ENCODE measurements at places on chromosomes 6 and 20.

DNA sequence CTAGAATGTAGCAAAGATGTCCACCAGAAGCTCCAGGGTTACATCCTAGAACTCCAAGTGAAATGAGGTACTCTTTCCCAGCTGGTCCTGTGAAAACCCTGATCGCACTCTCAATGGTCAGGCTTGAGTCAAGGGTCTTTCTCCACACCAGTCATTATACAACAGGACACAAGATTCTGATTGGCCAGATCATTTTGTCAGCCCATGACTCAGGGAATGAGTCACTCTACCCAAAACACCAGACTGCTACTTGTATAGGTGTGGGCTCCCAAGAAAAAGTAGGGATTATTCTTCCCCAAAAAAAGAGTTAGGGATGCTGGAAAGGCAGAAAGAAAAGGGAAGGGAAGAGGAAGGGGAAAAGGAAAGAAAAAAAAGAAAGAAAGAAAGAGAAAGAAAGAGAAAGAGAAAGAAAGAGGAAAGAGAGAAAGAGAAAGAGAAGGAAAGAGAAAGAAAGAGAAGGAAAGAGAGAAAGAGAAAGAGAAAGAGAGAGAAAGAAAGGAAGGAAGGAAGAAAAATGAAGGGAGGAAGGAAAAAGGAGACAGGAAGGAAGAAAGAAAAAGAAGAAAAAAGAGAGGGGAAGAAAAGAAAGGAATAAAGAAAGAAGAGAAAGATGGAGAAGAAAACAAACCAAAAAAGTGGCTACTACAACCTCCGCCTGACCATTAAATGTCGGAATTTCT is 30.5 kb downstream of the ANKEF1 start:
- no peak for DNase-seq

GRCh38 chr20:61596687-61597330 is 344.7 kb downstream of the CDH4 start:
- no peak for DNase-seq

GRCh38 chr20:60057866-60058807 is 99.9 kb downstream of the CDH26 start:
- DNase-seq: no peak

- no peak for DNase-seq
Measured at GRCh38 chr20:34713194-34713943, 9.2 kb downstream of the TP53INP2 start.

DNA sequence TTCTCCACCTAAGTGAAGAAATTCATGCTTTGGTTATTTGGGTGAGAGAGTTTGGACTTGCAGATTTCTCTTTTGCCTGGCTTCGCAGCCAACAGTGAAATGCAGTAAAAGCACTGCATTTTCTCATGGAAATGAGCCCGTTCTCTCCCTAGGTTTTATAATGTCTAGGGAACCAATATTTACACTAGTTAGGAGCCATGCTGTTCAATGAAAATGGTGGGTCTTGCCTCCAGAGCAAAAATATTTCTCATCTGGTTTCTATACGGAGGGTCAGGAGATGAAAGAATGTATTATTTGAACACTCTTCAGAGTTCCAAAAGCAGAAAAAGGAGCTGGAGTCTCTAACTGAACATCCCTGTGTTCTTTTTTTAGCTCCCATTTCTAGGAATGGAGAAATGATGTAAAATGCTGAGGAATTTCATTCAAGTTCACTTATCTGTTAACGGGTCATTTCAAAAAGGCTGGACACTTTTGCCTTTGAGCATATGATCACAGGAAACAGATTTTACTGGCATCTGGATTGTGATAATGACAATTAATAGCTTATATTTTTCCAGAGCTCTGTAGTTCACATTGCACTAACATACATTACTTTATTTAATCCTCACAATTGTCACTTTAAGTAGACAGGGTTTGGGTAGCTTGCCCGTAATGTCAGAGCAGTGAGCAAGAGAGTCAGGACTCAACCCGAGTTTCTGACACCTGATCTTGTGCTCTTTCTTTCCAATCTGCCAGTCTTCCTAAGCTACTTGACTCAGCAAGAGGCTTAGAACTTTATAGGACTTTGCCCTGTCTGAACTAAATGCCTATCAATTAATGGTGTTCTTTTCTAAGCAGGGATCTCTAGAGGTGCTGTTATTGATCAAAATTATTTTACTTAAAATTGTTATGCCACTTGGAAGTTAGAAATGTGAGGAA is 78.0 kb downstream of the PPP1R14C start:
- no peak for DNase-seq

GRCh38 chr6:43887340-43887858 is 117.4 kb downstream of the VEGFA start:
- DNase-seq: no peak

DNA sequence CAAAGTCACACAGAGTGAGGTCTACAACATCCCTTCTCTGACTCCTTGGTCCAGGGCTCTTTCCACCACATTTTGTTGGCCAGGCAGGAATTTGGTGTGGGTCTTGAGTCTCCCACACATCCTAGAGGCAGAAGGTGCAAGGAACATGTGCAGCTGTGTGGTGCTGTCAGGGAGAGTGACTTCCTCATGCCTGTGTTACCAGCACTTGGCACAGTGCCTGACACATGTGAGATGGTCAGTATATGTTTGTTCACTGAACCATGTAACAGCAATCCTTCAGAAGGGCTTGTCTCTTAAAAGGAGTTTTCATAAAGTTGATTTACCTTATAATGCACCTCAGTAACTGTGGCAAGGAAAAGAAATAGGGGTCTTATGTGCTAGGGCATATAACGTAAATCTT is 168.5 kb downstream of the CDC5L start:
- no peak for DNase-seq

GRCh38 chr6:68951270-68951669 is 316.2 kb downstream of the ADGRB3 start:
- DNase-seq: no peak

DNA sequence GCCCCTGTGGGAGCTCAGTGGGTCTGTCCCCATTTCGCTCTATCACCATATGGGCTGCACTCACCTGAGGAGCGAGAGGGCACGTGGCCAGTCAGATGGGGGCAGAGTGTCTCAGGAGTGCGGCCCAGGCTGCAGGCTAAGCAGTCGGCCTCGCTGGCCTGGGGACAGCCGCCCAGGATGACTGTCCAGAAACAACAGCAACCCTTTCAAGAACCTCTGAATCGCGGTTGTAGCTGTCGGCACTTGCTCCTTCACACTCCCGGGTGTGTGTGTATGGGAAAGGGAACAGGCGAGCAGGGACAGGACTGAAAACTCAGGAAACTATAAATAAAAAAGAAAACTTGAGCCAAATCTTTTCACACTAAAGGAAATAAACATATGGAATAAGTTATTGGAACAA is 63.1 kb downstream of the TFAP2A start:
- no peak for DNase-seq

DNA sequence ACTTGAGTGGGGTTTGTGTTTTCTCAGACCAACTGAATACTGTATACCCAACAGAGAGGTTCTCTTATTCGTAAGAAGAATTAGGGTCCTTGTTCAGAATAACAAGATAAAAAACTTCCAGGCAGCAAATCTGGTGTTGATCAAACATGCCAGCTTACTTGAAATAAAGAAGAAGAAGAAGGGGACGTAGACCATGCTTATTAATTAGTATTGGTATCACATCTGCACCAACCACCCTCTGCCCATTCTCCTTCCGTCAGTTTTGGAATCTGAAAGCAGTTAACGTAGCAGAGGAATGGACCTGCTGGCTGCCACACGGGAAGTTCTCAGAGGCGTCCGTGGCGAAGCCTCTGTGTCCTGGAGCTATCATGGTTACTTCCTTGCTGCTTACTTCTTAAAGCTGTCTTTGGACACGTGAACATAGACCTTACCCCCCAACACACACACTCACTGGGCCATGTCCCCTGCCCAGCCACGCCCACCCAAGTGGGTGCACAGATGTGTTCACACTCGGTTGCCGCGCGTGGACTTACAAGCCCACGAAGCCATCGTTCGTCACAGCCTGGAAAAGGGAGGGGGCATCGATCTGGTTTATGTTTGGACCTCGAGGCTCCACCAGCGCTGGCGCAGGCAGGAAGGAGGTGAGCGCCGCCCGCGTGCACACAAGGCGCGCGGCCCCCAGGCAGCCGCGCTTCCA is 4.1 kb upstream of the DLL1 start:
- no peak for DNase-seq

- no peak for DNase-seq
Measured at GRCh38 chr6:1255636-1256365, 56.1 kb upstream of the FOXQ1 start.

Measured in stimulated activated CD8-positive, alpha-beta memory T cell treated with anti-CD3 and anti-CD28 coated beads, Interleukin-15, amount 100 ng/mL, for 24 hours (primary cell).